LHCN-M2 (cell line): ENCODE measurements at places on chromosomes 2 and 18. TPM values are rescaled to one million over a fixed set of nuclear protein-coding genes. Genes with fewer than 3 reads are reported as not detected.

RNF144A gene
- 0.06 TPM in 2 replicates for total RNA-seq

GRCh38 chr2:73939419-73939818 is 12.7 kb downstream of the DGUOK start:
- DNase-seq = peak; percentile 76

DNA sequence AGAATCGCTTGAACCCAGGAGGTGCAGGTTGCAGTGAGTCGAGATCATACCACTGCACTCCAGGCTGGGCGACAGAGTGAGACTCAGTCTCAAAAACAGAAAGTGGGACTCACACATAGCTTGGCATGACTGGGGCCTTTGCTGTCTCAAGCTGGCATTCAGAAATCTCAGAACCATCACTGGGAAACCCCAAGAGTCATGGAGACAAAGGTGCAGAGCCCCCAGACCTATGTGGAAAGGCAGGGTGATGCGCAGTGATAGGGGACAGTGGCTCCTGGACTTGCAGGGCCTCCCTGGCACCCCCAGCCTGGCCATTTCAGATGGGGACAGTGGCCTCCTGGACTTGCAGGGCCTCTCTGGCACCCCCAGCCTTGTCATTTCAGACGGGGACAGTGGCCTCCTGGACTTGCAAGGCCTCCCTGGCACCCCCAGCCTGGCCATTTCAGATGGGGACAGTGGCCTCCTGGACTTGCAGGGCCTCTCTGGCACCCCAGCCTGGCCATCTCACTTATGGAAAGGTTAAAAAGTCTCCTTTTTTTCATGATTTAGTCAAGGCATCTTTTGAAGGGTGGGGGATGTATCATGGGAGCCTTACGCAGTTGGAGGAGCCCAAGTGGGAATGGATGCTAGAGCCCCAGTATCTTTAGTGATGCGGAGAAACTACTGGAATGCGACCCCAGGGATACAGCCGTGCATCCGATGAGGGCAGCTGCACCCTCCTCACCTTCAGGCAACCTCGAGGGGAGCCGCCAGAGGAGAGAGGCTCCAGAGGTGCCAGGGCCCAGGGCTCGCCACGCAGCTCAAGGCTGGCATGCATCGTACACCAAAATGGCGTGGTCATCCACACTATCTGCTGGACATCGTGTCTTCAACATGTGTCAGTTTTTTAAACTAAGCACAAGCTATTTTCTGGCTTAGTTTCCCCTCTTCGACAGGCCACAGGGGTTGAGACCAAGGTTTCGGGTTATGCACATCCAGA is 30.5 kb downstream of the ZNF516 start:
- no peak for DNase-seq

- DNase-seq = peak; percentile 91
Observed at GRCh38 chr2:74439803-74440377, 1.8 kb downstream of the RTKN start.

CDH7 gene
- total RNA-seq = not detected in 2 replicates

DNA sequence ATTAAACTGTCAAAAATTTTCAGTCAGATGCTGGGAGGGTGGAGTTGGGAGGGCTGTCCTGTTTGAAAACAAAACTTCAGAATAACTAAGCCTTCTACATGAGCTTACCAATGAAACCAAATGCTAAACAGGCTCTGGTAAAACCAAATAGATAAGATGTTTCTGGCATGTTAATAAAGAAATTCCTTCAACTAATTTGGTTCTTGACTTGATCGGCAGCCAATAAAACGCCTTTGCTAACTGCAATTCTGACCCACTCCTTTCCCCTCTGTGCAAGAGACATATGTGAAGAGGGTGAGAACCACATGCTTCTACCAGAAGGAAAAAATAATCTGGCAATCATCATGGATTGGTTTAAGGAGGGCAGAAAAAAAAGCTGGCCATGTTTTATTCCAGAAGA is 20.9 kb downstream of the MAP4K3 start:
- no peak for DNase-seq

ITPRIPL1 gene
- 0.34 and 0.83 TPM in 2 replicates for total RNA-seq

GRCh38 chr2:163799807-163800206 is 64.0 kb upstream of the FIGN start:
- no peak for DNase-seq

- peak; percentile 71 for DNase-seq
Observed at GRCh38 chr2:202096736-202097135, 23.7 kb downstream of the KIAA2012 start.

IFIH1 gene
- 2.6 and 5.6 TPM in 2 replicates for total RNA-seq

- DNase-seq = peak; percentile 77
Observed at GRCh38 chr2:38076710-38077430, 919 bp upstream of the CYP1B1 start.

DNA sequence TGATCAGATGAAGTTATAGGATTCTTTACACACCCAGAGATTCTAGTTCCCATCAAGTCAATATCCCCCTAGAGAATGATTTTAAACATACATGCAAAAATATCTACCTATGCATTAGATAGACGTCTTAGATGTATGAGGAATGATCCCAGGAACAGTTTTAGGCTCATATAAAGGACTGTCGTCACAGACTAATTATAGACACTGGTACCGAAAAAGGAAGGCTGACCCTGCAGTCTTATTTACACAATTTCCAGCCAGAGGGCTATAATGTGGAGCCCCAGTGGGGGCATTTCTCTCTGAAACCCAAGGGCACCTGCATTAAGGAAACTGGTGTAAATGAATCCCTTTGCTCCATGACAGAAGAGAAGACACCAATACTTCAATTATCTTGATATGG is 170.4 kb downstream of the ZNF521 start:
- no peak for DNase-seq

SNTG2 gene
- total RNA-seq = not detected in 2 replicates

DNA sequence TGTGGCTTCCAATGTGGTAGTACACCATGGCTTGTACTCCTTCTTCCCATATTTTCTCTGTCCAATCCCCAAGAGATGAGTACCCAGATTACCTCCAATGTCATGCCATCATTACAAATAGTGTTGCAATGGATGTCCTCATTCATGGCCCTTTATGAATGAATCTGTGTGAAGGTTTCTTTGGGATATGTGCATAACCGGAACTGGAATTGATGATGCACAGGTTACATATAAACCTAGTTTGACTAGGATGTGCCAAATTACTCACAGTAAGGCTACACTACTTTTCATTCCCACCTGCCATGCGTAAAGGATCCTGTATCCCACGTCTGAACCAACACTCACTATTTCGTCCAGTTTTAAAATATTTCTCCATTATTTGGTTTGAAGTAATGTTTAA is 173.9 kb upstream of the CXCR4 start:
- DNase-seq = no peak

DNA sequence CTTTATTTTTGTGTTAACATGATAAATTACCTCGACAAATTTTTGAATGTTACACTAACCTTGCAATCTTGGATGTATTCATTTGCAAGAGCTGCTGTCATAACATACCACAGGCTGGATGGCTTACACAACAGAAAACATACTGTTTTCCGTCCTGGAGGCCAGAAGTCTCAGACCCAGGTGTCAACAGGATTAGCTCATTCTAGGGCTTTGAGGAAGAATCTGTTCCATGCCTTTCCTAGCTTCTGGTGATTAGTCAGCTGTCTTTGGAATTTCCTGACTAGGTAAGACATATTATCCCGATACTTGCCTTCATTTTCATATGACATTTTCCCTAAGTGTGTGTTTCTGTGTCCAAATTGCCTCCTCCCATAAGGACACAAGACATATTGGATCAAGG is 188.6 kb upstream of the CDH19 start:
- DNase-seq = no peak

DUSP19 gene
- total RNA-seq = 2.8 and 3.5 TPM in 2 replicates

- DNase-seq = no peak
Observed at GRCh38 chr2:96894151-96894531, 24.3 kb upstream of the SEMA4C start.

GRCh38 chr2:29154610-29155009 is 39.4 kb downstream of the CLIP4 start:
- DNase-seq = no peak

SS18 gene
- 114 and 138 TPM in 2 replicates for total RNA-seq

DNA sequence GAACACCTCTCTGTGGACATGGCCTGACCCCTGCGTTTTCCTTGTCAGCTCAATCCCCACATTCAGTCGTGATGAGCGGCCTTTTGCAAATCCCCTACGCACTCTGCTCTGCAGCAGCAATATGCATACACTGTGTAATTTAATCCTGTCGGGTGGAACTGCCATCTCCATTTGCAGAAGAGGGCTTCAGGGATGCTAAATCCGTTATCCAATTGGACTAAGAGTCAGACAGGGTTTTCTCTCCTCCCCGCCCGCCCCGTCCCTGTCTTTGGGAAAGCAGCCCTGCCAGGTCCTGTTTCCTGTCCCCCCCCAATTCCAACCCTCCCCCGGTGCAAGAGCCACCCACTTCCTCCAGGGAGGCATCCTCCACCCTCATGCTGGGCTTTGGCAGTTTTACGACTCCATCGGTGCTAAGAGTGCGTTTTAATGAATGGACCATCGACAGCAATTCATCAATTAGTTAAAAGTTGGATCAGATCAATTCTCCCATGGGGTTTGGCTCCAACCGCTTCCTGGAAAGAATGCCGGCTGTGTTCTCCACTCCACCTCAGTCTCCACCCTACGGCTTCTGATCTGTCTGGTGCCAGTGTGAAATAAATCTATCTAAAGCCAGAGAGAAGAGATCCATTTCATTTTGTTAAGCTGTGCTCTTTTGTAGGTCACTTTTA is 53.5 kb upstream of the ASAP2 start:
- no peak for DNase-seq

DNA sequence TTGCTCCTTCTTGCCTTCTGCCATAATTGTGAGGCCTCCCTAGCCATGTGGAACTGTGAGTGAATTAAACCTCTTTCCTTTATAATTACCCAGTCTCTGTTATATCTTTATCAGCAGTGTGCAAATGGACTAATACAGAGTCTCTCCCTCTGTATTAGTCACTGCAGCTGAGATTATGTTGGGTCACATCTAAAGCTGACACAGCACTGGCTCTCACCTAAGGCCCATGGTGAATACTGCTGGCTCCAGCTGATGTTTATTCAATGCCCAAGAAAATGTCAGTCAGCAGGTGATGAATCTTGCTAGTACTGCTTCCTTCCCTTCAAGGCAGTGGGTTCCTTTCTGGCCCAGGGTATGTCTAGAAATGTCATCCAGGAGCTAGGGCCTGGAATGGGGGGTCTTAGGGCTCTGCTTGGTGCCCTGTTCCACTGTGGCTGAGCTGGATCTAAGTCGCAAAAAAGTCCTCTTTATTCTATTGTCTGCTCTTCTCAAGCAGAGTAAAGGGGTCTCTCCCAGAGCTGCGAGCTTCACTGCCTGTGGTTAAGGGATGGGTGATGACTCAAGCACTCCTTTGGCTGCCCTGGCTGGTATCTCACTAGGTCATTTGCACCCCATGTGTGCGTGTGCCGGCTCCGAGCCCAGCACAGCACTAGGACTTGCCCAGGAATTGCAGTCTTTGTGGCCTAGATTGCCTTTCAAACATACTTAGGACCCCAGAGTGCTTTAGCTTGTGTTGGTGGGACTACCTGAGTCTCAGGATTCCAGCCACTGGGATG is 29.9 kb downstream of the PPP1R1C start:
- peak; percentile 54 for DNase-seq

DNA sequence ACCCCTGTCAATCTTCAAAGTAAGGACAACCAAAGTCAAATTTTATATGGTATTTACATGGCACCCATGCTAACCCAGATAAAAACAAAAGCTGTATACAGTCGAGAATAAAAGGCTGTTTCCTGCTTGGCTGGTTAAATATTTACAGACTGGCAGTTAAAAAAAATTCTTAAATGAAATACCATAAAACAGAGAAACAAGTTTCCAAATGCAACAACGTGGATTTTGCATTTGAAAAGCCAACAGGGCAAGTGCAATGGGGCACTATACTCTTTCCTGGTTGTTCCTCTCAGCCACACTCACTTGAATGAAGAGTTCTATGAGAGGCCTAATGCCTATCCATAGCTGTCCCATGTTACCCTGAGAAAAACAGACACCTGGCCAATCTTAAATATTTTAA is 6.1 kb upstream of the NR4A2 start:
- DNase-seq = no peak

GRCh38 chr18:49031511-49032188 is 80.9 kb upstream of the SMAD7 start:
- no peak for DNase-seq

- no peak for DNase-seq
Observed at GRCh38 chr2:8926356-8926755, 77.1 kb downstream of the MBOAT2 start.

CPS1 gene
- total RNA-seq = 30.8 and 36.4 TPM in 2 replicates

GRCh38 chr2:142131010-142131669 is at the start of gene LRP1B:
Gene LRP1B (minus strand): TSS chr2:142131016. CDS start chr2:142130729, 287 bp downstream.
- peak; percentile 20 for DNase-seq

DNA sequence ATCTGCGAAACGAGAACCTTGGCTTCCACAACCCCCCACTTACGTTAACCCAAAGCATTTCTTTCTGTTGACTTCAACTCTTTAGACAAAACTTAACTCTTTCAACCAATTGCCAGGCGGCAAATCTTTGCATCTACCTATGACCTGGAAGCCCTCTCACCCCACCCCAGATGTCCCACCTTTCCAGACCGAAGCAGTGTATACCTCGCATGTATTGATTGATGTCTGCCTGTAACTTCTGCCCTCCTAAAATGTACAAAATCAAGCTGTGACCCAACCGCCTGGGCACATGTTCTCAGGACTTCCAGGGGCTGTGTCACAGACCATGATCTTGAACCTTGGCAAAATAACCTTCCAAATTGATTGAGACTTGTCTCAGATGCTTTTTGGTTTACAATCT is 12.3 kb downstream of the AQP12B start:
- DNase-seq = no peak

GRCh38 chr2:197079832-197080555 is 153.5 kb upstream of the PGAP1 start:
- peak; percentile 57 for DNase-seq

DSG1 gene
- total RNA-seq = not detected in 2 replicates

- DNase-seq = no peak
Observed at GRCh38 chr2:143355870-143356269, 226.7 kb downstream of the ARHGAP15 start.

GRCh38 chr18:78799382-78800089 is 180.1 kb upstream of the SALL3 start:
- no peak for DNase-seq

FSIP2 gene
- 0.13 and 0.17 TPM in 2 replicates for total RNA-seq

KCNIP3 gene
- total RNA-seq = 0.19 and 0.29 TPM in 2 replicates

GRCh38 chr2:239769554-239770245 is 255.4 kb downstream of the NDUFA10 start:
- no peak for DNase-seq

GRCh38 chr2:124187948-124188347 is 162.9 kb downstream of the CNTNAP5 start:
- no peak for DNase-seq

DNA sequence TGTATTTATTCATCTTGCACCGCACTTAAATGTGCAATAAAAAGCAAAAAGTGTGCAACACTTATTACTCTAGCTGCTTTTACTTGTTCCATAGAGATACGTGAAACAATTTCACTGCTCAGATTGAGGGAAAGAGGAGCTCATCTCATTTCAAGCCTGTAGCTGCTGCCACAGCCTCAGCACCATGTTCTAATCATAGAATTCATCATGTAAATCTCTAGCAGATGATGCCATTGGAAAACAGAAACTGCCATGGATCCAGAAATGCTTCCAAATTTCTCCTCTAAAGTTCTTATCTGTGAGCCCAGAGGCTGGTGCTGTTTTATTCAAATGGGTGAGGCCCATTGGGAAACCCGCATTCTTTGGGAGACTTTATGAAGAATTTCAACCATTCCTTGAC is 2.0 kb downstream of the CDC42EP3 start:
- DNase-seq = peak; percentile 34
